ENCODE measurements at places on chromosomes 6 and 20. TPM values are rescaled to one million over a fixed set of nuclear protein-coding genes. Genes with fewer than 3 reads are reported as not detected.

The GRM4 gene
- 4.9 TPM for total RNA-seq

The TOP1 gene
- 32.1 TPM for total RNA-seq

The SERPINB1 gene
- total RNA-seq, result 0.06 TPM

The SIRPD gene
- total RNA-seq, result not detected

The AVP gene
- not detected for total RNA-seq

The MED23 gene
- total RNA-seq, result 23.8 TPM

The VARS2 gene
- 74.5 TPM for total RNA-seq

The HLA-DMB gene
- 3.2 TPM for total RNA-seq
